ENCODE measurements at places on chromosomes 4 and X.

- no peak for DNase-seq
These were observed 1.4 kb downstream of the SLC16A2 start for GRCh38 chrX:74422576-74423288.

DNA sequence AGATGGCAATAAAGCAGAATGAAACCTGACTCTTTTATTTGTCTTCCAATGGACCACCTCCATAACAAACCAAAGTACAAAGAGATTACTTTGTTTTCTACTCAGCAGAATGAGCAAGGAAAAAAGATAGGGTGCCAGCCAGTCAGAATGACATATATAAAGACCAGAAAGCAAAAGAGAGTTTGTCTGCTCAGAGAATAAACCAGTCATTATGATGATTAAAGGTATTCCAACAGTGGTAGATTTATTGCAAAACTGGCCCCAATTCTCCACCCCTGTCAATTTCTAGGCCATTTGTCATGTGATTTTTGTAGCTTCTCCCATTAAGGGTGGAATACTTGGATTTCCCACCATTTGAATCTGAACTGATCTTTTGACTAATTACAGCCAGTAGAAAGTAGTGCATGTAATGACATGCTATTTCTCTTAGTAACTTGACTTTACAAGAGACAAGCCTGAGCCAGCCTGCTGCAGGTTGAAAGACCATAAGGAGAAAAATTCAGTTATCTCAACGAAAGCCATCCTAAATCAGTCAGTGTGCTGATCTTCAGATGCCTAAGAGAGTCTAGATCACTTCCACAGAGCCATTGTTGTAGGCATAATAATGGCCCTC lies 203.1 kb downstream of the EPHA5 start:
- DNase-seq, result no peak

DNA sequence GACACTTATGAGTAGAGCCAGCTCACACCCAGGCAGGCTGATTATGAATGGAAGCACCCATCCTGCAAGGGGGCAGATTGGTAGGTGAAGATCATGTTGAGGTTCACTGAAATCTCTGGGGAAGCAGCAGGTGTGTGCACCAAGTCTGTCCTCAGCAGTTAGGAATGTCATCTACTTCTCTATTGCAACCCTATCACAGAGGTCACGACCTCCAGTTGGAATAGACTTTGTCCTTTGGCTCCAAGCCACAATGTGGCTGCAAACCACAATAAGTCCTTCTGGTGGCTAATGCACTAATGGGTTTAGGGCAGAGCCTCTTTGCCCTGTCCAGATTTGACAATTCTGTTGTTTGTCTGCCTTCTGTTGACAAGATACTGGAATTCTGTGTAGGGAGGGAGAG lies 1056.7 kb downstream of the PCDH19 start:
- DNase-seq, result no peak

DNA sequence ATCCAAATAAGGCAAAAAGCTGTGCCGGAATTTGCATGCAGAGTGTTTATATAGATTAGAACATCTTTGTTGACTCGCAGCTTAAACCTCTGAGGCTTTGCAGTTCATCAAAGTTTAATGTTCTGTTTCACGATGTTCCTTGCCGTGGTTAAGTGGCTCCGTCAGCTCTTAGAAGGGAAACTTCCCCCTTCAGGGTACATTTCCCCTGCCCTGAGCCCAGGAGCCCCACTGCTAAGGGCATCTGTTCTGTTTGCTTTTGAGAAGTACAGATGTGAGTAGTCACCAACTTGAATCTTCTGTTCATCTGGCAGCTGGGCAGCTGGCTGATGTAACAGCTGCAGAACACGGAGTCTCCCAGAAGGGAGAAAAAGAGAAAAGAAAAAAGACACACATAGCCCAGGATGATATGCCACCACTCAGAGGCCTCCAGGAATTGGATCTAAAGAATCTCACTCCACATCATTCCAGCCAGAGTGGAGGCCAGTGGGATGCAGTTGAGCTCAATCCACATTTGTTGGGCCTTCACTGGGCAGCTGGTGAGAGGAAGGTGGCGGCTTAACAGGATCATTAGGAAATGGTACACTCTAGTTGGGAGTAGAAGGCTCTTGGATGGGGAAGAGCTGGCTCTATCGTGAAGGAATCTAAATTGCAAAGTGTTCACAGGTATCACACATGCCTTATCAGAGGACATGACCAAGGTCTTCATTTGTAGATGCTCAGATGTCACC lies 178.7 kb upstream of the RBPJ start:
- no peak for DNase-seq

GRCh38 chrX:40174854-40175510 lies 77.2 kb upstream of the BCOR start:
- no peak for DNase-seq

GRCh38 chr4:123599920-123600810 lies 203.6 kb downstream of the SPRY1 start:
- DNase-seq, result no peak

GRCh38 chr4:3461515-3462291 lies 1.4 kb upstream of the DOK7 start:
- DNase-seq, result no peak

- DNase-seq, result no peak
These were observed 79.4 kb upstream of the TNIP3 start for GRCh38 chr4:121243485-121243884.

DNA sequence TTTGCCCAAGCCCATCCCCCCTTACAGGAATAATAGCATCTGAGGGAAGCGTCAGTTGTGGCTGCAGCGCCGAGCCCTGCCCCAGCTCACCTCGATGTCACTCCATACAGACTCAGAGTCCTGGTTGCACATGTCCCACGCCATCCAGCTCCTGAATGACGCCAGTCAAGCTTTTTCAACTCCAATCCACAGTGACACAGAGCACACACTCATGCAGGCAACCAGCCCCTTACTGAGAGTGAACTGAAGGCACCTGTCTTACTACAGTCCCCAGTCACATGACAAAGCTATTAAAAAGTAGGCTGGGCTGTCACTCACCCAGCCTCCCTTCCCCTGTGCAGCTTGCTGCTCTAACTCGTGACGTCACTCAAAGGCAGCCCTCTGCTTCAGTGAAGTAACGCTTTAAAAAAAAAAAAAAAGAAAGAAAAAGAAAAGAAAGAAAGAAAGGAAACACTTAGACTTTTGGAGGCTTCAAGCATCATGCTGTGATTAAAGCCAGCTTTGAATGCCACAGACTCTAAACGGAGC lies at the start of gene PPARGC1A:
Gene PPARGC1A (minus strand): TSS at position 234 of the 528 bp plus-strand sequence. CDS start 90 bp downstream, at position 144.
- DNase-seq, result no peak

GRCh38 chrX:56761167-56761566 lies 32.1 kb downstream of the NBDY start:
- DNase-seq, result no peak

DNA sequence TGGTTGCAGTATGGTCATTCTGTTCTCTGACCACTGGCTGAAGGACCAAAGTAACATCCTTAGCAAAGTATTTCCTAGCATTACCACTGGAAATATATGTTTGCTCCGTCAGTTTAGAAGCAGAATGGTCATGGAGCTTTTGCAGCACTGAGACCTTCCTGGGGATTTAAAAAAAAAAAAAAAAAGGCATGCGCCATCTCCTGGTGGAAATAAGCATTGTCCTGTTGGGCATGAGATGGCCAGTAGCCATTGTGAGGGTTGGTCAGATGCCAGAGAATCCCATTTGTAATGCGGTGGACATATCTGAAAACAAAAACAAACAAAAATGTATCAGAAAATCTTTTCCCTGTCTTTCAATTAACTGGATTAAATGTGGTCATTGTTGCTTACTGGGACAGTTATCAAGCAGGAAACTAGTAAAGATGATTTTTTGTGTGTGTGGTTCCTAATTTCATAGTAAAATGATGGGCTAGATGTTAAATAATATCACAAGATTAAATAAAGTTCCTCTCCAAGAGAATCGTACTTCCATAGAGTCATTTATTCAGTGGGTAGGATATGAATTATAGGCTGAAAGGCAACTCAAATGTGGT lies 139.6 kb downstream of the SOWAHB start:
- no peak for DNase-seq

- no peak for DNase-seq
These were observed 876.3 kb downstream of the C4orf33 start for GRCh38 chr4:129972257-129972656.

- DNase-seq, result no peak
These were observed 74.4 kb downstream of the CASP3 start for GRCh38 chr4:184574861-184575260.

DNA sequence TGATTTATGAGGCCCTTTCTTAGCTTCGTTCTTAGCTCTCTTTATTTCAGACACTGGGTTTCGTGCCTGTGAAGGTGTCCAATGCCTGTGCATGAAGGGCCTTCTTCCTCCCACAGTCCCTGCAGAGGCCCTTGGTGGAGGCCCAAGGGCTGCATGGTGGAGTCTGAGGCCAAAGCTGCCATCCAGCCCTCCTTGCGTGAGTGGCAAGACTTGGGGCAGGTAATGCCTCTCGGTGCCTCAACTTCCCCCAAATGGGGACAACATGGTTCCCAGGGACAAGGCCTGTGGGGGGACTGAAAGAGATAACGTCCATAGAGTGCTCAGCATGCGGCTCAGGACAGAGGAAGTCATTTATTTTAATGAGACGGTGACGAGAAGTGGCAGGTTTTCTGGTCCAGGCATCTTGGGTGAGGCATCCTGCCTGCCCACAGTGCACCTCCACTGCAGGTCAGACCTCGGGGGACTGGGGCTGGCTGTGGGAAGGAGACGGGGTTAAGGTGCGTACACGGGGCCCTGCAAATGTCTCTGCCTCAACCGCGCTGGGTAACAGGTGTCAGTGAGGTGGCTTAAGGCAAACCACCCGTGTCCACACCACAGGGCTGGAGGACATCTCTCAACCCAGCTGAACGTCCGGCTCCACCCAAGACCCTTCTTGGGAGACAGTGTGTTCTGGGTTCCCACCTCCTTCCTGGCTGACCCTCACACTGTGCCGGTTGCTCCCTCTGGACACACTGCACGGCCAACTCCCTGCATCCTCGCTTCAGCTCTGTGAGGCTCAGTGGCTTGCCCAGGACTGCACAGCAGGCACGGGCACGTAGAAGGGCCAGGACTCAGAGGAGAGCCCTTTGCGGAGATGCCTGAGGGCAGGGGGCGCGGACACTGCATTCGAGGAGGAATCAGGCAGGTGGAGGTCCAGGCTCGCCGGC lies 50.5 kb downstream of the PSAPL1 start:
- no peak for DNase-seq

DNA sequence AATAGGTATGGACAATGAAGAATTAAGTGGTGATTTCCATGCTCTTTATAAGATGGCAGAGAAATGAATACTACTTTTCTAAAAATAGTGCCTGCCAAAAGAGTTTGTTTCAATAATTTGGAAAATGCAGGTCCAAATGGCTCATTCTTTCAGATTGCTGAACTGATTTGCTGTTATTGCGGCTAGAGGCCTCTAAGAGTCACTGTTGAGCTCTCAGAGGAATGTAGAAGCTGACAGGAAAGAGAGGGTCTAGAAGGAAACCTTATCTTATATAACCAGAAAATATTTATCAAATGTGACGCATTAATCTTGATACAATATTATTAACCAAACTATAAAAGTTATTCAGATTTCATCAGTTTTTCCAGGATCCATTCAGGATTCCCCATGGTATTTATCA lies 65.7 kb upstream of the PAGE1 start:
- no peak for DNase-seq

- DNase-seq, result no peak
These were observed 61.8 kb downstream of the RHOH start for GRCh38 chr4:40258627-40259026.

DNA sequence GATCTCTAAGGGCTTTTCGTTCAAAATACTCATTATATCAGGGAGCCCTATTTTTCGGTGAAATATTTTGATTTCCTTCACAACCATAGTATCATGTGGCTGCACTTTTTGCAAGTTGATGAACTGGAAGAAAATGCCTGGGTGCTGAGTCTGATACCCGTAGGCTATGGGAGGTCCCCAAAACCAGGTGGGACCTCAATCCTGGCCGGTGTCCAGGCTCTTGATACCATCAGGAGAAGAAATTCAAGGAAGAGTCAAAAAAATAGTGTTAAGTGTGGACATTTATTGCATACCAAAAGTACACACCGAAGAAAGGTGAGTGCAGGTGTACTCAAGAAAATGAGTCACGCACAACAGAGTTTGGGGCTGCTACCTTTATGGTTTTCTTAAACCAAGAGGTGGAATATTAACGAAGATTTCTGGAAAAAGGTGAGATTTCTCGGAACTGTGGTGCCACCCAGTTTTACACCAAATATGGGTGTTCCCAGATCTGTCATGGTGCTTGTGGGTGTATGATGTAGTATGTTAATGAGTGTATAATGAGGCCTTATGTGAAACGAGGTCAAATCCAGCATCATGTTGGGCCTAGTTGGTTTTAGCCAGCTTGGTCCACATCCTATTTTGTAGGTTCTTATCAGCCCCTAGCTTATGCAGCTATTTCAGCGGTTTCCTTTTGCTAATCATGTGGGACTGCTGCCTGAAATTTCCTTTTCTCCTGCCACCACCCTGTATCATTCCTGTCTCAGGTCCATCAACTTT lies 29.9 kb downstream of the VCX2 start:
- no peak for DNase-seq

DNA sequence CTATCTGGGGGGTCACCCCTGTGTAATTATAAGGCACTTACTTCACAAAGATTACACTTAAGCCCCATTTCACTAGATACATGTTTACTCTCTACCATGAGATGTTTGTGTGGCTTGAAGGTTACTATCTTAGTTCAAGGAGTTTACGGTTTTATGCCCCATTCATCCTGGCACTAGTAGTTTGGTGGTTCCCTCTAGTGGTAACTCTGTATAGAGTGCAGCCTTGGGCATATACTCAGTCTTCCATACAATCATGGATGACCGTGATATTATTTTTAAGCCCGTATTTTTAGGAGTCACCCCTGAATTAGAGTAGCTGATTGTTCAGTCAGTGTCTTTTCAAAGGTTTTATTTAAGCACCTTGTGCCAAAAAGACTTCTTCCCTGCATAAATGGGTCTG lies 109.9 kb upstream of the FAM47C start:
- DNase-seq, result no peak

DNA sequence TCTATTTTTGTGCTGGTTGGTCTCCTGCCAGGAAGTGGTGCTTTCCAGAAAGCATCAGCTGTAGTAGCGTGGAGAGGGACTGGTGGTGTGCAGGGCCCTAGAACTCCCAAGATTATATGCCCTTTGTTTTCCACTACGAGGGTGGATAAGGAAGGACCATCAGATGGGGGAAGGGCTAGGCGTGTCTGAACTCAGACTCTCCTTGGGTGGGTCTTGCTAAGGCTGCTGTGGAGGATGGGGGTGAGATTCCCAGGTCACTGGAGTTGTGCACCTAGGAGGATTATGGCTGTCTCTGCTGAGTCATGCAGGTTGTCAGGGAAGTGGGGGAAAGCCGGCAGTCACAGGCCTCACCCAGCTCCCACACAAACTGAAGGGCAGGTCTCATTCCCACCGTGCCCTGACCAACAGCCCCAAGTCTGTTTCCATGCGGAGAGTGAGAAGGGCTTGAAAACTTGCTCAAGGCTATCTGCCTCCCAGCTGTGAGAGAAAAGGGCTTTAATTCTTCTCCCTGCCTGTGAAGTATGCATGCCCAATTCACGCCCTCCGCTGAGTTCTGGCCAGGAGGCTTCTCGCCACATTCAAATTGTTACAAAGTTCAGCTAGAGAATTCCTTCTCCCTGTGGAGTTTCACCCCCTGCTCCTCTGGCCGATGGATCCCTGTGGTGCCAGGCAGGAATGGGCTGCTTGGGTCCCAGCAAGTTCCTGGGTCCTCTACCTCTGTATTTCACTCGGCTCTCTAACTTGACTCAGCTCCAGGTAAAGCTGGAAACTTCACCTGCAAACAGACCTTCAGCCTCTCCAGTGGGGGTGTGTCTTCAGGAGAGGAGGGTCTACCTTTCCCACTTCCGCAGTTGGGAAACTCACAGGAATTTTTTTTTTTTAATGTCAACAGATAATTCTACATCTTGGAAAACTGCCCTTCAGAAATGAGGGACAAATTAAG lies 7.7 kb upstream of the CSTF2 start:
- DNase-seq, result no peak

- no peak for DNase-seq
These were observed 93.6 kb upstream of the NPY2R start for GRCh38 chr4:155114790-155115189.
